ENCODE measurements at places on chromosomes 5 and 9.

GRCh38 chr5:109756543-109757185, 66.9 kb downstream of the MAN2A1 start:
- no peak for DNase-seq

GRCh38 chr5:173293817-173294672, 34.2 kb downstream of the STC2 start:
- peak; percentile 79 for DNase-seq

DNA sequence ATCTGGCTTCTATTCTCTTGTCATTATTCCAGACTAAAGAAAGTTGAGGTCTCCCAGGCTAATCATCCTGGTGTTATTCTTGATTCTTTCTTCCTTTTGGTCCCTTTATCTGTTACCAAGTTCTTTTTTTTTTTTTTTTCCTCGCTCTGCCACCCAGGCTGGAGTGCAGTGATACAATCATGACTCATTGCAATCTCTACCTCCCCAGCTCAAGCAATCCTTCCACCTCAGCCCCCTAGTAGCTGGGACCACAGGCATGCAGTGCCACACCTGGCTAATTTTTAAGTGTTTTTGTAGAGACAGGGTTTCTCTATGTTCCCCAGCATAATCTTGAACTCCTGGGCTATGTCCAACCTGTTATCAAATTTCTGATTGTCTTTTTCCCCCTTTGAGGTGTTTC, 126.6 kb upstream of the DHFR start:
- peak; percentile 44 for DNase-seq

GRCh38 chr9:127567730-127568617, 44.1 kb upstream of the STXBP1 start:
- DNase-seq, result no peak

- DNase-seq, result peak; percentile 31
These were observed 1.2 kb downstream of the ROR2 start for GRCh38 chr9:91948597-91949391.

DNA sequence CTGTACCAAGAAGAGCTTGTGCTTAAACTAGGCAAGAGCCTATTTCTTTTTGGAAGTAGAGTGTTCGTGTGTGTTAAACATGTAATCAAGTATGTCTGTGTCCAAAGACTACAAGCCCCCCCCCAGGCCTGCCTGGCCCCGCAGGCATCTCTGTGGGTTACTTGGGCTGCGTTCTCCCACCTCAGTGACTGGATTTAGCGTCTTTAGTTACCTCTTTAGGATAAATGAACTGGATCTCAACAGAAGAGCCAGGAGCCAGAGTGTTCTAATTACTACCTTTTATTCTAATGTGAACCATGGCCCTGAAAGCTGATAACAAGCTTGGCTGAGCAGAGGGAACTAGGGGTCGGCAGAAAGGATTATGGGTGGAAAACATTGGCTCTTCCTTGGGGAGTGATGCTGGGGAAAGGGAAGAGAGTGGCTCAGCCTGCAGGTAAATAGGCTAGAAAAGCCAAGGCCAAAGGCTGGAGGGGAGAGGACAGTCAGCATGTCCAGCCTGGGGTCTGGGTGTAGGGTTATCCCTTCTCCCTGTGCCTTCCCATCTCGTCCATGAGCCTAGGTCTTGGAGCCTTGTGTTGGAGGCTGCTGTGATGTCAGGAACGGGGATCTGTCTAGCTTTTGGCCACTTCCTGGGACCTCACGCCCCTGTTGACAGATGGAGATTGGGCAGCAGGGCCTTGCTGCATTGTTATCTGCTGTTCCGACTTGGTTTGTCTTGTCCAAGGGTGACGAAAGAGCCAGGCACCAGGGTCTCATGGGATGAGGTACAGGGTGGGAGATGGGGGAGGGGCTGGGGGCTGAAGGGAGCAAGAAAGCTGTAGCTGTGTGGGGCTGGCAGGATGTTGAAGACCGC, 11.1 kb downstream of the CD74 start:
- no peak for DNase-seq
